Osteocyte (in vitro differentiated cells): ENCODE measurements at places on chromosomes 16 and 17. TPM values are rescaled to one million over a fixed set of nuclear protein-coding genes. Genes with fewer than 3 reads are reported as not detected.

GRCh38 chr16:19833176-19833575 lies 51.5 kb downstream of the GPRC5B start:
- no peak for DNase-seq

DNA sequence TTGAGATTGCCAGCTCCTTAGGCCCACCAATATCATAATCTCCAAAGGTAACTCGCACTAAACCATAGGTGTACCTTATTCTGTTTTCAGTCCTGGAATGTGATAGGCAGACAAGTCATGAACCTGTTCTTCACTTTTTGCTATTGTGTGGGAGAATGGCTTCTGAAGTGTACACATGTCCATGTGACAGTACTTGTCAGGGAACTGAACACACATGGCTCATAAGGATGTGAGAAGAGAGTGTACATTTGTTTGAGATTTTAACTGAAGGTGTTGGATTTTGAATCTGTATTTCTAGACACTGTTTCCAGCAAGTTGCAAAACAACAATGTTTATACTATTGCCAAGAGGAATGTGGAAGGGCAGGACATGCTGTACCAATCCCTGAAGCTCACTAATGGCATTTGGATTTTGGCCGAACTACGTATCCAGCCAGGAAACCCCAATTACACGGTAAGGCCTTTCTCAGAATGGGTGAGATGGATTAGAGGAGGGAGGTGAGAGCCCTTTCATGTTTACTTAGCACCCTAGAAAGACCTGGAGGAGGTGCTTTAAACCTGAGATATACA lies 14.5 kb upstream of the RASL10B start:
- no peak for DNase-seq

DNA sequence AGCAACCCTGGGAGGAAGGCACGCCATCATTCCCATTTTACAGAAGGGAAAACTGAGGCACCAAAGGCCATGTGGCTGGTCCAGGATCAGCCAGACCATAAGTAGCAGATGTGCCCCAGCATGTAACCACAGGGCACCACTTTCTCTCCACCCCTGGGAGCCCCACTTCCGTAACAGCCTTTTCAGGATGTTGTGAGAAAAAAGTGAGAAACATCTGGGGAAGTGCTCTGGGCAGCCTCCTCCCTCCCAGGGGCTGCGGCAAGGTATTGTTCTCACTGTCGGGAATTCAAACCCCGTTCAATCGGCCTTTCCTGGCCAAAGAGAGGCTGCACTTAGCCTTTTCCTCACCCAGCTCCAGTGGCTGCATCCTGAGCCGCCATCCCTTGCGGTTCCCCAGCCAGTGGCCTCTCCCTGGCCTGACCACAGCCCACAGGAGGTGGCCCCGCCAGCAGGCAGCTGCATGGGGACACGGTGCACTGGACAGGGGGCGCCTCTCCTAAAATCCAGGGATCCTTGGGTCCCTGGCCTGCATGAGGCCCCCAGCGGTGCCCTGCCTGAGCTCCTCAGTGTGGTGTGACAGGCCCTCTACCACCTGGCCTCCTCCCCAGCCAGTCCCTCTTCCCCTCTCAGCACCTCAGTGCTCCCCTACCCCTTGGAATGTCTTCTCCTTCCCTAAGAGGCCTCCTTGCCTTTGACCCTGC lies 5.7 kb upstream of the CDH5 start:
- DNase-seq, result no peak

- DNase-seq, result no peak
Measured at GRCh38 chr17:58520843-58521430, 6.5 kb upstream of the MTMR4 start.

The C17orf100 gene
- total RNA-seq, result 3.1 and 3.2 TPM in 2 replicates

The CDH16 gene
- not detected in 2 replicates for total RNA-seq

The CCL13 gene
- not detected in 2 replicates for total RNA-seq

The CIAO3 gene
- total RNA-seq, result 31.4 and 31.5 TPM in 2 replicates
